ENCODE measurements at places on chromosomes 7 and 10.

DNA sequence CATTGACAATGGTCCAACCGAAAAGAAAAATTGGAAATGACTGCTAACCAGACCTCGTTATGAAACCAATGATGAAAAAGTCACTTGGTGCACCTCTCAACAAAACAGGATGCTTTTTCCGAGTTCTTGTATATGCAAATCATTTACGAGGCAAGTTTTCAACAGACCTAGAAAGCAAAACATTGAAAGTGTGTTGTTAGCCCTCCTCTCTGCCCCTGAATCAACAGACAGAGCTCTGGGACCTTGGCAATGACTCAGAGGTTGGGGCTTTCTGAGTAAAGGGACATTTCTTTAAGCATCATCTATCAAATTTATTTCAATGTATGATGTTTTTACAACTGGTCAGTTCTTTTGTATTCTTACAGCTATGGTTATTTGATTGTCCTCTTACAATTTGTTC is 16.3 kb upstream of the DKK1 start:
- no peak for DNase-seq

DNA sequence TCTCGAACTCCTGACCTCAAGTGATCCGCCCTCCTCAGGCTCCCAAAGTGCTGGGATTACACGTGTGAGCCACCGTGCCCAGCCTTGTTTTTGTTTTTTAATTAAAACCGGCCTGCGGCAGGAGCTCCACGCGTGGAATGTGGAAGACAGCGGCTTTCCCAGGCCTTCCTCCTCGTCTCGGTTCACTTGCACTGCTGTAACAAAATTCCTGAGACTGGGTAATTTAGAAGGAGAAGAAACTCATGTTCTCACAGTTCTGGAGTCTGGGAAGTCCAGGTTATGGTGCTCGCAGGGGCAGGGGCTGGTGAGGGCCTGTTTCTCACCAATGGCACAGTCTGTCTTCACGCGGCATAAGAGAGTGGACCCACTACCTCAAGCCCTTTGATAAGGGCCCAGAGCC is 14.4 kb upstream of the CRYGN start:
- DNase-seq: no peak

DNA sequence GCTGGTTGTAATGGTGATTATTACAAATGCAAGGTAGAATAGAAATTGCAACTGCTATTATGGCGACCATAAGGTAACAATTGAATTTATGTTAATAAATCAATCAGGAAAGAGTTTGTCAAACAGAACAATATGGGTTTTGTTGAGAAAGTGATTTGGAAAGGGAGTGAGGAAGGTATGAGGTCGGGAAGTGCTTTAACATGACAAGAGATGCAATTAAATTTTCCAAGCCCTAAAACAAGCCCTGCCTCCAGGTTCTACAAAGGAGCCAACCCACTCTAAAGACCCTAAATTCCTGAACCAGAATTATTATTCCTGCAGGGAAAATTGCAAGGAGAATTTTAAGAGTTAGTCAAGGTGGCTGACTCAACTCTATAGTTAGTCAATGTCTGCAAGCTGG is 363.7 kb downstream of the BMPER start:
- DNase-seq: no peak

DNA sequence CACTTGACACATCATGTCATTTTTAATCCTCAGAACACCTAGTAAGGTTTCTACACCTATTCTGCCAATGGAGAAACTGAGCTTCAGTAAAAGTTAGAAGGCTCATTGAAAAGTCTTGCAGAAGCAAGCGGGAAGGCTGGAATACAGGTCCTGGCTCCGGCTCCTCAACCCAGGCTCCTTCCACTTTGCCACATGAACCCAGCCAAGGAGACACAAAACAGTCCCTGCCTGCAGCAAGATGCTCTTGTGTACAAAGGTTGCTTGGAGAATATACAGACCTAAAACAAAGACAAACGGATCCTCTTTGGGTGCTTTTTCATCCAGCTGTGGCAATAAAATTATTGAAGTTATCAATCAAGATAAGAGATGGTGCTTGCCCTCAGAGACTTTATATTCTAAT is 106.8 kb downstream of the SORBS1 start:
- no peak for DNase-seq
